Astrocyte (in vitro differentiated cells and primary cell): ENCODE measurements at places on chromosomes 7 and 10. TPM values are rescaled to one million over a fixed set of nuclear protein-coding genes. Genes with fewer than 3 reads are reported as not detected.

- DNase-seq: peak; percentile 88
Measured at GRCh38 chr10:51832652-51833383, 133.4 kb upstream of the CSTF2T start.

DNA sequence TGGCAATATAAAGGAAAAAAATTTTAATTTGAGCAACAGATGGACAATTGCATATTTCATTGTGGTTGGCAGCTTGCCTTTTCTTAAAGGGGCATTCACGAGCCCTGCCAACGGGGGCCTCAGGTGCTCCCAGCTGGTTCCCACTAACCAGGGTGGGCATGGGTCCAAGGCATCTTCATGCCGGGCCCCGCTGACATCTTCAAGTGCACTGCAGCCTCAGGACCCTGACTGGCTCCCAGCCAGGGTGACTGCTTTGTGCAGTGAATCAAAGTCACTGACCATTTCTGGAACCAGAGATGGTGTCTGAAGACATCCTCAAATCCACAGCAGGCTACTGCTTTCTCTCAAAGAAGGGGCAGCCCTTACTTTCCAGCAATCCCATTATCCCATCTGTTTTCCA, 275.2 kb upstream of the MGMT start:
- no peak for DNase-seq

DNA sequence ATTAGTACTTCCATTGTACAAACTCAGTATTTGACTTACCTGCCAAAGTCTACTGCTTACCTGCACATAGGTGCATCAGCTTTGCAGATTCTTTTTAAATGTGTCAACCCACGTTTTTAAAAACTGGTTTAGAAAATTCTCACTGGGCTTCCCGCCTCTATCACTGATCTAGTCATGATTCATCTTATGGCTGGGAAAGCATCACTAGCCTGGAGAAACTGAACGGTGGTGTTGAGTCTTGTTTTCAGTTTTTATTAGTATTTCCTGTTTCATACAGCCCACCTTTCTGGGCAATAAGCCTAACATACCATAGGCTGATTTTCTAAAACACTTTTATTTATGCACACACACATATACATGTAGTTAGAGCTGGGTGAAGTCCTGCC, 19.7 kb downstream of the DOCK1 start:
- no peak for DNase-seq

DNA sequence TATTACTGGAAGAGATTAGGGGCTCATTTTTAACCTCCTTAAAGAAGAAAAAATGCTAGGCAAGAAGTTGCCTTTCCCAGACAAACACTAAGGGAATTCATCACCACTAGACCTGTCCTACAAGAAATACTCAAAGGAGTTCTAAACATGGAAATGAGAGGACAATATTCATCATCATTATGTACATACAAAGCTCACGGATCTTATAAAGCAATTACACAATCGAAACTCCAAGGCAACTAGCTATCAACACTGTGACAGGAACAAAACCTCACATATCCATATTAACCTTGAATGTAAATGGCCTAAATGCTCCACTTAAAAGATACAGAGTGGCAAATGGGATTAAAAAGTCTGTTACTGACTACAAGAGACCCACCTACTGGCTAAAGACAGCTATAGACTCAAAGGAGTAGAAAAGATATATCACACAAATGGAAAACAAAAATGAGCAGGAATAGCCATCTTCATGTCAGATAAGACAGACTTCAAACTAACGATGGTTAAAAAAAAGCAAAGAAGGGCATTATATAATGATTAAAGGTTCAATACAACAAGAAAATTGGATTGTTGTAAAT, 246.6 kb downstream of the ADRA2A start:
- DNase-seq: no peak

DNA sequence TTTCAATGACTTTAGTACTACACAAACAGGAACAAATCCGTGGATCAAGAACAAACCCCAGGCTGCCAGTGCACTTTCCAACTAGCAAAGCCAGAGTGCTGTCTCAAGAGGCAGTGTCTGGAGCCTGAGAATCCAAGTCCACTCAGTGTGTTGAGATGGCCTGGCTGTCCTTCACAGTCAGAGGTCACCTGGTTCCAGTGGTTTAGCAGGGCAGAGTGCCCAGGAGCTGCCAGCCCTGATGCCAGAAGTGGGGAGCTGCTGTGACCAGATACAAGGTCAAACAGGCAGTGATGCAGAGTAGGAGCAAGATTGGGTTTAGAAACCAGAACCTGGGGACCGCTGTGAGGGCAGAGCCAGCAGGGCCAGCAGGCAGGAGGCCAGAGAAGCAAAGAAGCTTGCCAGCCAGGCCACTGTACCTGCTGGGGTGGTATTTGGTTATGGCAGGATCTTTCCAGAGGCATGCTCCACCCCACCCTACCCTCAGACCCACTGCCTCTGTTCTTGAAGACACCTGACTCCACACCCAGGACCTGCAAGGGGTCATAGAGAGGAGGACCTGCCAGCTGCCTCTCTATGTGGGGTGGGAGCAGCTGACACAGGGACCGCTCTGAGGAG, 35.6 kb upstream of the C10orf90 start:
- DNase-seq: no peak

DNA sequence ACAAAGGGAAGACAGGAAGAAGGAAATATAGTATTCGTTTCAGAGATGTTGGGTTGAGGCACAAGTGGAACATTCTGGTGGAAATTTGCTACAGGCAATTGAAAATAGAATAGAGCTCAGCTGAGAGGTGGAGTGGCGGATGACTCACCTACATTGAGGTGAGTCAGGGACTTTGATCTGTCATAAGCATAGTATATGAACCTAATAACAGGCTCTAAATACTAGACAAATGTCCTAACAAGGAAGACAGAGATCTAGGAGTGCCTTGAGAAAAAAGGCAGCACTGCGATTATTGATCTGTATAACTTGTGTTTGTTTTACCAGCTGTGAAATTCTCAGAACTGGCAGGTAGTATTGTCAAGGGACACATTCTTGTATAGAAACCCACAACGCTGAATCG, 907 bp upstream of the IFRD1 start:
- DNase-seq: peak; percentile 51

DNA sequence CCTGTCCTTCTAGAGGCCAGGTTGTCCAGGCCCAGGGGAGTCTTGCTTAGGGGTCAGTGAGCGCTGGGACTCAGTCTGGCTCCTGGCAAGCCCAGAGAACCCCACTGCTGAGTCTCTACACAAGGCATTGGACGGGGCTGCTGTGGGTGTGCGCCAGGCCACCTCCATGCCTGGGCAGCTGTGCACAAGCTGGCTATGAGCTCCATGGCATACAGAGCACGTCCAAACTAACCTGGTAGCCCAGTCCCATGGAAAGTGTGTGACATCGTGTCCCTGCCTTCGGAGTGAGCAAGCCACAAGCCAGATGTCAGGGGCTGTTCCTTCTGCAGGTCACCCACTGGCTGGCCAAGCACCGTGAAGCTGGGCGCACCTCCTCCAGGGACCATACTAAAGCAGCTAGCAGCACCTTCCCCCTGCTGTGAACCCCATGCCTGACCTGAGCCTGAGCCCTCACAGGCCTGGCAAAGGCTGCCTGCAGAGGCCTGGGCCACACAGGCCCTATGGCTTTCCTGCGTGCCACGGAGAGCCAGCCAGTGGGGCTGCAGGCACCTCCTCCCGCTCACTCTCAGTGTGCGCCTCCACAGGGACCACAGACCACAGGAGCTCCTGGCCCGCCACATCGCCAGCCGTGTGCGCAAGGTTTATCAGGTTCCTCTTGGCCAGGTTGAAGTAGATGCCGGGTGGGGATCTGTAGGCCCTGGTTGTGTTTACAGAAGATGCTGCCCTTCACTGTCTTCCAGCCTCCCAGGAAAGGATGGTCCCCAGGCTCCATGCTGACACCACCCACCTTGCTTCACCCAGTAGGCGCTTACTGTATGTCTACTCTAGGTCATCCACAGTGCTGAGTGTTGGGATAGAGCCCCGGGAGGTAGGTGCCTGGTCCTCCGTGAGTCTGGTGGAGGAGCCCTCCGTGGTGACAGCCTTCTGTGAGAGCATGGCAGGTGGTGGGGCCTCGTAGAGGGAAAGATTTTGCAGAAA, 219.7 kb downstream of the EBF3 start:
- DNase-seq: no peak

GRCh38 chr7:151115121-151115835, 29.0 kb downstream of the AGAP3 start:
- DNase-seq: no peak

DNA sequence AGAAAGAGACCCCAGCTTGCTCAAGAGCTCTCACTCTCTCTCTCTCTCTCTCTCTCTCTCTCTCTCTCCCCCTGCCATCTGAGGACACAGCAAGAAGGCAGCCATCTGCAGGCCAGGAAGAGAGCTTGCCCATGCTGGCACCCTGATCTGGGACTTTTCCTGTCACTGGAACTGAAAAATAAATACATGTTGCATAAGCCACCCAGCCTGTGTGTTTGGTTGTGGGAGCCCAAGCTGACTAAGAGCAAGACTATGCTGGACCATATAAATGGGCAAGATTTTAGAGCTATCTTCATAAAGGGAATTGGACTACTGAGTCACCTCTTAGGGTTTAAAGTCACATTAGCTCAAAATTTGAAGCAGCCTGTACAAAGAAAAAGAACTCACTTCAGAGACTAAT, 98.6 kb downstream of the SLC16A9 start:
- DNase-seq: no peak

- DNase-seq: no peak
Measured at GRCh38 chr7:25968205-25968993, 183.6 kb upstream of the NFE2L3 start.

GRCh38 chr10:117163061-117163953, 25.2 kb upstream of the VAX1 start:
- DNase-seq: no peak

DNA sequence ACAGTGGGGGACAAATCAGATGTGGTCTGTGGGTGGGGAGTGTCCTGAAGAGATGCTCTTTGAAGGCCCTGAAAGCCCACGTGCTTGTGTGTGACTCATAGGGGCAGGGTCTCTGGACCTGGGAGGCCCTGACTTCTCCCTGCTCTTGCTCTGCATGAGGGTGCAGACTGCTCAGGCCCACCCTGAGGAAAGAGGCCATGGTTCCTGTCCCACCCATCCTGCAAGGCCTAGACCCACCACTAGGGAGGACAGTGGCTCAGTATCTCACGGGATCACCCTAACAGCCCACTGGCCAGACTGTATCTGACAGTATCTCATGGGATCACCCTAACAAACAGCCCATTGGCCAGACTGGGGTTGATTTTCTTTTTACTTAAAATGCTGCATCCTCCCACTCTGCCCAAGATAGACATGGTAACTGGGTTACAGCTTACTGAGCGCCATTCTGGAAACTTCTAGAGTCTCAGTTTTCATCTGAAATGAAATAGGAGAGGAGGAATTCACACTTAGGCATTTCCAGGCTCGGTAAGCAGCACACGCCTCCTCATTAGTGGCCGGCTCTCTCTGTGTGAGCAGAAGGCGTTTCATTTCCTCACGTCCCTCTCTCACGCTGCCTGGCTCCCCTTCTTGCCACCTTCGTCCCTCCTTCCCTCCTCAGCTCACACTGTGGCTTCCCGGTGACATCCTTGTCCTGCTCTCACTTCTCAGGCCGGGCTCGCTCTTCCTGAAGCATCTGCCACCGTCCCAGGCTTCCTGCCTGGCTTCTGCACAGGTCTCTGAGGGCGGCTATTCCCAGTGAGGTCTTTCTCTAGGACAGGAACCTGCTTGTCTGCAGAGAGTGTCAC, 242.6 kb downstream of the GLRX3 start:
- no peak for DNase-seq

DNA sequence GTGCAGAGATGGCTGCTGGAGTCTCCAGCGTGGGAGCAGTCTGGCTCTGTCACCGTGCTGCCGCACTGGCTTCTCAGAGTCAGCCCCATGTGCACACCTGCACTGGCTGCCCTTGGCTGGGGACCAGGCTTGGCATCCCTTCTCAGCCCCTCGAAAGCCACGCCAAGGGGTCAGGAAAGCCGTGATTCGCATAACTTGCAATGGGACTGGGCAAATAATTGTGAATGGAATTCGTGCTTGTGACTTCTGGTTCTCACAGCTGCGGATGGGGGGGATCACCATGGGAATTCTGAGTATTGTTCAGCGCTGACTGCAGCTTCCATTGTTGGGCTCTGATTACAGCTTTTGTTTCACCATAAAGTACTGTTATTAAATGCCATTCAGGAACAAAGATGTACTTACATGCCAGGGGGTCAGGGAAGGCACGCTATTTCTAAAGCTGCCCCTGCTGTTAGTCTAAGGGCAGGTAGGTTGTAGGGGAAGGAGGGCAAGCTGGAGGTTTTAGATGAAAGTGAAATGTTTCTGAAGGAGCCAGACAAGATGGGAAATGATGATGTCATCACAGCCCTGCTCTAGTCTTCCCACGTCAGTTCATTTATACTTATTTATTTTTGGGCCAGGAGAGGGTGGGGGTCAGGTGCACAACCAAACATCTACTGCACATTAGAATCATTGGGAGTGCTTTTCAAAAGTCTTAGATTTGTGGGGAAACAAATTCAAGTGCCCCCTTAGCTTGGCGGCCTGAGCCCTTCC, 5.8 kb upstream of the PLEKHA1 start:
- DNase-seq: no peak

DNA sequence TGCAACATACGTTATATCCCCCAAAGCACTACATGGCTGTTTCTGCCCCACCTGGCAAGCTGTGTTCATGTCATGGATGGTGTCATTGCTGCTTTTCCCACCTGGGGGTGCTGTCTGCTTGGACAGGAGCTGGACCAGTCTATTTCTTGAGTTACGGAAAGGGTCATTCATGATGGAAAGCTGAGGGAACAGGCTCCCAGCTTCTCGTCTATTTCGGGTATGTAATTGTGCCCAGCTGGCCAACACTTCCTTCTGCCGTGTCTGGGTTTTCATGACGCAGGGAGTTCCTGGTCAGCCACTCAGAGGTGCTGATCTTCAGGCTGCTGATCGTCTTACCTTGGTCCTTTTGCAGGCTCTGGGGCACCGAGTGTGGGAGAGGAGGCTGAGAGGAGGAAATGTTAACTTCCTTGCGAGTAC, 8.6 kb downstream of the BTBD16 start:
- peak; percentile 17 for DNase-seq

DNA sequence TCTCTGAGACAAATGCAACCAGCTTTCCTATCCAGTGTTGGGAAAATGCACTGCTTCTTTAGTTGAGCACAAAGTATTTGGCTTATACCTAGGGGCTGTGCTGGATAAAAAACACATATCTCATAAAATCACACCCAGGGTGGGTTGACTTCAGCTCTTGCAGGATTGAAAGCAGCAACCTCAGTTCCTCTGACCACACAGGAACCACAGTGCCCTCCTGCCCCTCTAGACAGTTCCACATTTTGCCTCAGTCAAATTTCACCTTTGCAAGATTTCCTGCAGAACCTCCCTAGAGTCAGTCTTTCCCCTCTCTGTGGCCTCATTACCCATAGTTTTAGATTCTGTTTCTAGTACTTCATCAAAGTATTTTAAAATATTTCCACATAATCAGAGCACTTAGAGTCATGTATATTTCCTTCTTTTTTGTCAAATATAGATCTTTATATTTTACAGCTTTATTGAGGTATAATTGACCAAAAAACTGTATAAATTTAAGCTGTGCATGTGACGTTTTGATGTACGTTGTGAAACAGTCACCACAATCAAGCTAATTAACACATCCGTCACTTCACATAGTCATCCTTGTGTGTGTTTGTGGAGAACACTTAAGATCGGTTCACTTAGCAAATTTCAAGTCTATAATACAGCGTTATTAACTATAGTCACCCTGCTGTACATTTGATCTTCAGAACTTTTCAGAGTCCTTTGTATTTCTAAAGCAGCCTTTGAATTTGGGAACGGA, 37.0 kb upstream of the EGR2 start:
- DNase-seq: no peak

Gene KLF14
- total RNA-seq: 0.07 TPM in 1 of 2 replicates, not detected in the other

Gene GPC2
- total RNA-seq: 6.5 and 7.6 TPM in 2 replicates

Gene GALNT17
- total RNA-seq: 5.7 and 7.8 TPM in 2 replicates
